CD4-positive, alpha-beta T cell treated with Interleukin-6 for 4 hours (primary cell): ENCODE measurements at places on chromosomes 13 and 19.
A peak's percentile ranks its signal among the peaks of the same experiment; 100 is the strongest.

DNA sequence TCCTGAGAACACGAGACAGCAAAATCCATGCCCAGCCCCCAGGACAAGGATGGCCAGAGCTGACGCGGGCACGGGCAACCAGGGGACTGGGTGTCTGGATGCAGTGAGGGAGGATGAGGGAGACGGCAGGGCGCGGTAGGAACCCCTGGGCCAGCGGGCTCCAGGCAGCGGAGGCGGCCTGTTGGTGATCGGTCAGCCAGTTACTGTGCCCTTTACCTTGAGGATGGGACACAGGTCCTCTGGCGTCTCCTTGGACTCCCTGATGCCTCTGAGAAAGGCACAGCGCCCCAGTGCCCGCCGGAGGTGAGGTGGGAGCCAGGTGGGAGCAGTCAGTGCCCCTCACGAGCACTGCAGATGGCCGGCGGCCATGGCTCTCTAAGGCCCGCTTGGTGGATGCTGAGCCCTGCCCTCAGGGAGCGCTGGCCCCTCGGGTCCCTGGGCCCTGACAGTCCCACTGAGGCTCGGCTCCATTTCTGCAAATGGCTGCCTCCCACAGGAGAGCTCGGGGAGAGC is 31.2 kb downstream of the C13orf46 start:
- no peak for DNase-seq

DNA sequence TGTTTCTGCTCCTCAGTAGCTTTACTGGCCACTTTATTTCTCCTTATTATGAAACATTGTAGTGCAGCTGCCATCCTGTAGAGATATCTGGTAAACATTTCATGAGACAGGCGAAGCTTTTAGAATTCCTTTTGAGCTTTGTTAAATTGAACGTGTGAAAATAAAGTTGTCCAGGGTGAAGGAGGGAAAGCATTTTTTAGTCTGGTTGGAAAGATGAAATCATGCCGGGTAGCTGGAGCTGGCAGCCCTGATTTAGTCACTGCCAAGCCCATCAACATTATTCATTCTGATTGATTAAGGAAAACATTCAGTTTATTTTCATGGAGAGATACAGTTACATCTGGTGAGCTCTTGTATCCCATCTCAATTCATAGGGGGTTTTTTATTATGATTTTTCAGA is 326.2 kb upstream of the GPC6 start:
- no peak for DNase-seq

DNA sequence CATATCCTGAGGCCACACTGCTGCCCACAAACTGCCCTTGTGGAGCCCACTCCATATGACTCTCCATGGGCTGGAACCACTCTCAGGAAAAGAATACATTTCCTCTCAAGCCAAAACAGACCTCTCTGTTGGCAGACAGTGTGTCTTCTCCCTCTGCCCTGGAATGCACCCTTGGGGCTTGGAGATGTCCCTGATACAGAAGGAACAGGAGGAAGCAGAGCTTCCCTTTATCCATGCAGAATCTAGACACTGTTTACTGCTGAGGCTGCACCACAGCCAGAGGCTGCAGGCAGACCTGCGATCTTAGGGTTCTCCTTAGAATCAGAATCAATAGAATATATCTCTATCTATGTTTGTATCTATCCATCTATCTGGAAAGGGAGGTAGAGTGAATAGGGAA is 26.8 kb upstream of the CYP4F8 start:
- DNase-seq, result no peak

GRCh38 chr13:43749503-43749902 is 37.3 kb downstream of the ENOX1 start:
- no peak for DNase-seq

DNA sequence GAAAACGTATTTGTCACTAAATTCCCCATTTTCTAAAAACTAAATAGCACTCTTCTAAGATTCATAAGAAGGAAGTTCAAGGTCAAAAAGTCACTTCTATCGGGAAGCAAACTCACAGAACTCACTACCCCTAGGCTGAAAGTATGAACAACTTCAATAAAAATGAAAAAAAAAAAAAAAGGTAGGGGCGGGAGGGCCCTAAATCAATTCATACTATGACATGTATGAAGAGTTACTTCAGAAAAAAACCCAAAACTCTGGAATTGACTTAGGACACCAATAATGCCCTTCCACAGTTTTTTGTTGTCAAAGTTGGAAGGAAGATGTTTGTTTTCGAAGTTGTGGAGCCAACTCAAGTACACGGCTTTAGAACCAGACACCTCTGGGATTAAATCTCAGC is 1.1 kb downstream of the SUCLA2 start:
- no peak for DNase-seq

DNA sequence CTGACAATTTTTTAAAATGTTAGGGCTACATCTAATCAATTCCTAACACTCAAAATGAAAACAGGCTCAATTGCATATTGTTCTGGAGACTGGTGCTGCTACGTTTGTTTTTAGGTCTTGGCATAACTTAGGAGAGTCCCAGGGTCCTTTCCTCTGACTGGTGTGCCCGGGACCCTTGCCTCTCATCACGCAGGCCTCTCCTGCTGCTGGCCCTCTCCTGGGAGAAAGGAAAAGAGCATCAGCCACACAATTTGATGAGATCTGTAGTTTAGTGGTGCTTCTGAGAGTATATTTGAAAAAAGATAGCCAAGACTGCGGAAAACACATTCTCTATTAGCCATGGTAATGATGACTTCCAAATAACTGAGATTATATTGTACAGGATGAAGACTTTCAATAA is 380.0 kb downstream of the KLF12 start:
- no peak for DNase-seq

DNA sequence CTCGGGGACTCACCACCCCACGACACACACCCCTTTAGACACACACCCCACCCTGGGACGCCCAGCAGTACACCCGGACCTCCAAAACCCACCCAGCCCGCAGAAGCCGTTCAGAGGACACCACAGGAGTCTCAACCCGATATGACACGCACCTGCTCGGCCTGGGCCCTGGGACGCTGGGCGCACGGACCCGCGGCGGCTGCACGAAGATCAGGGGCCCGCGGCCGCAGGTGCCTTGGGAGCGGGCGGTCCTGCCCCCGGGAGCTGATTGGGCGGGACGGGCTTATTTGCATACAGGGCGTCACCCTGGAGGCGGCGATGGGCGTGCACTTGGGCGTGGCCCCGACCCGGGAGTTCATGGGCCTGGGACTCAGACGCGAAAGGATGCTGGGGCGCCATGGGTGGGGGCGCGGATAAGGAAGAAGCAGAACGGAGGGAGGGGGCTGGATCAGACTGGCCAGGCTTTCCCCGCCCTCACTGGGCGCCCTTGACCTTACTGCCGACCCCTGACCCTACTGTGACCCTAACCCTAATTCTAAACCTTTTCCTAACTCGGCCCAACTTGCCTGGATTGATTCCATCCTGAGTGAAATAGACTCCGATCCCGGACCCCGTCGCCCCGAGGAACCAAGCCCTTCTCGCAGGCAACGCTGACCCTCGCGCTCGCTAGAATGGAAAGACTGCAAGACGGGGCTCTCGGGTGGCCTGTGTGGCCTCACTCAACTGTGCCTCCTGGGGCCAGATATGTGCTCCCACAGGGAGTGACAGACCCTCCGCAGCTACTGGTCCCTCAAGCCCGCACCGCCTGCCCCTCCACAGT is at the start of gene MEF2B:
Gene MEF2B, minus strand, starts transcription at position 211 of the 820 bp plus-strand sequence. CDS start 19,528 bp downstream, outside the sequence.
- DNase-seq, result peak; percentile 83

- DNase-seq, result no peak
Measured at GRCh38 chr13:60147361-60147760, 16.4 kb downstream of the DIAPH3 start.

DNA sequence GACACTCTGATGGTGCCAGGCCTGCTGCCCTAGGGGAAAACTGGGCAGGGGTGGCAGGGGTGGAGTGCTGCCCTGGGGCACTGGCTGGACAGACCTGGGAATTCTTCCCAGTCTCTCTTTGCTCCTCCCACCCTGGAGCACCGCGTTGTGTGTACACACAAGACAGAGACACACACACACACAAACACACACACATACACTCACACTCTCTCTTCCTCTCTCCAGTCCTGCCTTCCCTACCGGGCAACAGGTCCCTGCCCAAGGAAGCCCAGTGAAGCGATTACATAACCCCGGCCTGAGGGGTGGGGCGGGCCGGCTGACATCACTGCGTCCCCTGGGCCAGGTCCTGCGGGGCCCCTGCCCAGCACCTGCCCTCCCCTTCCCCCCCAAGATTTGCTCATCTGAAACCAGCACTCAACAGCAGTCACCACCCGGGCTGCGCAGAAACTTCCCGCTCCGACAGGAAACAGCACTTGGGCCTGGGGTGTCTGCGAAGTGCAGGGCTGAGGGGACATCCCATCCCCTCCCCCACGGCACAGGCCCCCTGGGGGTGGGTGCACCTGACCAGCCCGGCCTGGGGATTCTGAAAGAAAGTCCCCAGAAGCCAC is 1.2 kb downstream of the MKNK2 start:
- DNase-seq, result peak; percentile 79
